ENCODE measurements at places on chromosomes 6 and 20.
A peak's percentile ranks its signal among the peaks of the same experiment; 100 is the strongest.

- no peak for DNase-seq
These were observed 259.2 kb downstream of the PRKN start for GRCh38 chr6:162468326-162468725.

- DNase-seq: no peak
These were observed 3.9 kb upstream of the TGM2 start for GRCh38 chr20:38168791-38169589.

- no peak for DNase-seq
These were observed 46.2 kb upstream of the SDHAF4 start for GRCh38 chr6:70520575-70520974.

DNA sequence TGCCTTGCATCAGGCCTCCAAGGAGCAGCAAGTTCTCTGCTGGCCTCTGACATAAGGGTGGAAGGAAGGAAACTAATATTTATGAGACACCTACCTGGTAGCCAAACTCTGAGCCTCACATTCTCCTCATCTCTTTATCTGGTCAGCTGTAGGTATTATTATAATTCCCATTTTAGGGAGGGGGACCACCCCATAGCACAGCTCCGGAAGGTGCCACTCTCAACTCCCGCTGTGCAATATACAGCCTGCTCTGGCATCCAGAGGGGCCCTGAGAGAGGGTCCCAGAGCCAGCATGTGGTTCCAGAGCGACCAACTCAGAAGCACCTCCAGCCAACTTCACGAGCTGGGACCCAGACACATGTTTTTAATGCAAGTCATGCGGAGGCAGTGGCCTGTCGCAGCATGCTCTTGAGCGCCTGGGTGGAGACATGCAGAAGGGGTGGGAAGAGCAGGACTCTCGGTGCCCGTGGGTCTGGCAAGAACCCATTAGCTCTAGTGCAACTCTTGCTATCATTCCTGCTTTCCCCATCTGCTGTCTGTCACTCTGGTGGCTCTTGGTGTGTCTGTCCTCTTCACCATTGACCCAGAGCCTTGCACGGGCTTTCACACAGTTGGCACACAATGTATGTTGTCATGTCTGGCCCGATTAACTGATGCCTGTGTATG is 15.0 kb upstream of the MYMX start:
- DNase-seq: no peak

- DNase-seq: no peak
These were observed 252.7 kb downstream of the TSHZ2 start for GRCh38 chr20:53224851-53225250.

DNA sequence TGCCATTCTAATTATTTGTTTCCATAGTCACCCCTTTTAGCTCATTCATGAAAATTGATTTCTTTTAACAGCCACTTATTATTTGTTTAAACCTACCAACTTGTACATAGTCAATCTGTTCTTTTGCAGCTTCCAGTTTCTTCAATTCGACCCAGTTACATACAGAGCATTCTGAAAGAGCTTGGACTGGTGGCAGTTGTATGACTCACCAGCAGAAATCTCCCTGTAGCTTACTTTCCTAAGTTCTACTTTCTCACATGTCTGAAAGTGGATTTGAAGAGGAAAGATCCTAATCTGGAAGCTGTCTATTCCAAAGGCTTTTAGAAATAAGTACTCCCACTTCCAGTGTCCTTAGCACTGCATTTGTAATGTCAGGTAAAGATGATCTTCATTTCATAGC is 447.9 kb downstream of the HTR1B start:
- no peak for DNase-seq

- DNase-seq: no peak
These were observed 1.3 kb upstream of the TOP1 start for GRCh38 chr20:41027366-41027765.

GRCh38 chr20:19564261-19564660 is 193.8 kb upstream of the RIN2 start:
- no peak for DNase-seq

DNA sequence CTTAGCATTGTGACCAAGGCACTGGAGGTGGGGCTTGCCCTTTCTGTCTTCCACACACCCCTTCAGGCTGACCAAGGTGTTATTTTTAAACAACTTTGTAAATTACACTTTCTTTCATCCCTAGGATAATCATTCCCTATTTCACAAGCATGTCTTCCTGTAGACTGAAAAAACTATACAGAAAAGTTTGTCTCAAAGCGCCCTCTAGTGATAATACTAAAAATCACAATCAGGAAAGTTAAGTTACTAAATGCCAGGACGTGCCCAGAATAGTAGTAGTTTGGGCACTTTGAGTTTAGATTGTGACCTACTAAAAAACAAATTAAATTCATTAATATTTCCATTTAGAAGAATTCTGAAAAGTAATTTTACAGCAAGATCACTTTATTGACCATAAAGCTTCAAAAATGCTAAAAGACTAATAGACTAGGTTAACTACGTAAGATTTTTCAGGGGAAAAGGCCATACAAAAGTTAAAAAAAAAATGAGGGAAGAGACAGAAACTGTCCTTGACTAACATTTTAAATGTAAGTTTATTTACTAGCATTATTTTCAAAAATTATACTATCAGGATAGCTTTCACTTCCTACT is 123.3 kb upstream of the DUSP22 start:
- DNase-seq: no peak

DNA sequence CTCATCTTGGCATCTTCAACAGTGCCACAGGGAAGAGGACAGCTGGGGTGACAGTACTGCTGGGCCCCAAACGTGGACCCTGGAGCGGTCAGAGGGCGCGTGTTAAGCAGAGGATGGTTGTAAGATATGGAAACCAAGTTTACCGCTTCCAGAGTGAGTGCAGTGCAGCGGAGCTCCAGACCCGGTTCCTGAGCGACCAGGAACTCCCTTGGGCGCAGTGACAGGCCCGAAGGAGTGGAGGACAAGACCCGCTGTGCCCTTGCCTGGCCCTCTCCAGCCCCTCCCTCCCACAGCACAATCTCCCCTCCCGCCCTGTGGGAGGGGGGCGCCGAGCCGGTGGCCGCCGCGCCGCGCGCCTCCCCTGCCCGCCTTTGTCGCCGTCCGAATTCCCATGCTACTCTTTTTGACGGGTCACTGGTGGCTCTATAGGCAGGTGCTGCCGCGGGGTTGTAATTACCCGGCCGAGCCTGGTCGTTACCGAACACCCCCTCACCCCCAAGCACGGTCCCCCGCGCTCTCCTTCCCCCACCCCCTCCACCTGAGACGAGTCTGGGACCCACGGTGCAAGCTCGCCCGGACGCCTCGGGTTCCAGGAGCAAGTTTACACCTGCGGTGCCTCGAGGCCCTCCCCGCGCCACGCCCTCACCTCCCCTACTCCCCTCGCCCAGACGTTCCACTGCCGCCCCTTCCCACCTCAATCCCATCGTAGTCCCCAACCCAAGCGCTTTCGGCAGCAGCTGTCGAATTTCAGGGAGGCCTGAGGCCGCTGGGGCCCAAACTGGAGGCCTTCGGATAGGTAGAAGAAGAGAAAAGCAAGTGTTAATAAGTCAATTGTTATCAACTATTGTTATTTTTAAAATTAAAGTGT is 3.9 kb downstream of the NR2E1 start:
- no peak for DNase-seq

GRCh38 chr20:3071610-3072529 is at the start of gene OXT:
TSS of gene OXT (plus strand) at chr20:3071620. CDS start at chr20:3071656, 36 bp downstream.
- no peak for DNase-seq

DNA sequence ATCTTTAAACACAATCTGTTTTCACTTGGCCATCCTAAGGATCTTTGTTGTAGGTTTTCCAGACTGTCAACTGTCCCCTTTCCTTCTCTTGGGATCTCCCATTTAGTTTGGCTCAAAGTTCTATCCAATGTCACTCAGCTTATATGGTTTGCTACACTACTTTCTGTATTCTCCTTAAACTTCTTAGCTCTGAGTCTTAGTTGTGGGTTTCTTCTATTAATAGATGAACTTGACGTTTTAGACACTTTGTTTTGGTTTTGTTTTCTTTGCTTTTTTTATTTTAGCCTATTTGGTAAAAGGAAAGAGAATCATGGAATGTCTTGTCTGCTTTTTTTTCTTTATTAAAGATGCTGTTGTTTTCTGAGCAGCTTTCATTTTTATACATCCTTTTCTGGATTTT is 11.4 kb downstream of the RMND1 start:
- DNase-seq: no peak

- DNase-seq: no peak
These were observed 444.2 kb downstream of the CDH26 start for GRCh38 chr20:60402189-60403058.

GRCh38 chr20:30602424-30602823 is 655.0 kb upstream of the DEFB115 start:
- DNase-seq: no peak

- no peak for DNase-seq
These were observed 14.8 kb upstream of the CHMP4B start for GRCh38 chr20:33796263-33796906.

- peak; percentile 70 for DNase-seq
These were observed 14.3 kb upstream of the PTCRA start for GRCh38 chr6:42901538-42901957.

DNA sequence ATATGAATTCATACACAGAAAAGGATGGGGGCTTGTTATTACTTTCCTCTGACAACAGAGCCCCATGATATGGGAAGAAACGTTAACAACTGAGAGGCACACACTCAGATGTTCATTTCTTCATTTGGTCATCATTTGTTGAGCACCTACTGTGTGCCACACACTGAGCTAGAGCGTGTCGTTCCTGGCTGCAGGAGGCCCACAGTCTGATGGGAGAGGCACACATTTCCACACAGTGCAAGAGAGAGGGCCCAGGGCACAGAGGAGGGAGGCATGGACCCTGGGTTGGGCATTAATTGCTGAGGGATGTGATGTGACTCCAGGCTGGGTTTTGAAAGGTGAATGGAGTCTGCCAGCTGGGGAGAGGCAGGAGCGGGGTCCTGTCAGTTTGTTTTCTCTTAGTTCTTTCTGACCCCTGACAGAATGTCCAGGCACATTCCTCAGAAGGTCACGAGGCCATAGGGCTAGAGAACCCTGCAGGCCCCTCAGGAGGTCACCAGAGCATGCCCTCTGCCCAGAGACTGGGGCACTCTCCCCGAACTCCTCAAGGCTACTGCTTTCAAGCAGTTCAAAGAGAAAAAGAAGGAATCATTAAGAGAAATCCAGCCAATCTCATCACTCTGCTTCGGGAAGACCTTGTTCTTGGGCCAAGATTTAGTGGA is 216.2 kb downstream of the UST start:
- DNase-seq: no peak

DNA sequence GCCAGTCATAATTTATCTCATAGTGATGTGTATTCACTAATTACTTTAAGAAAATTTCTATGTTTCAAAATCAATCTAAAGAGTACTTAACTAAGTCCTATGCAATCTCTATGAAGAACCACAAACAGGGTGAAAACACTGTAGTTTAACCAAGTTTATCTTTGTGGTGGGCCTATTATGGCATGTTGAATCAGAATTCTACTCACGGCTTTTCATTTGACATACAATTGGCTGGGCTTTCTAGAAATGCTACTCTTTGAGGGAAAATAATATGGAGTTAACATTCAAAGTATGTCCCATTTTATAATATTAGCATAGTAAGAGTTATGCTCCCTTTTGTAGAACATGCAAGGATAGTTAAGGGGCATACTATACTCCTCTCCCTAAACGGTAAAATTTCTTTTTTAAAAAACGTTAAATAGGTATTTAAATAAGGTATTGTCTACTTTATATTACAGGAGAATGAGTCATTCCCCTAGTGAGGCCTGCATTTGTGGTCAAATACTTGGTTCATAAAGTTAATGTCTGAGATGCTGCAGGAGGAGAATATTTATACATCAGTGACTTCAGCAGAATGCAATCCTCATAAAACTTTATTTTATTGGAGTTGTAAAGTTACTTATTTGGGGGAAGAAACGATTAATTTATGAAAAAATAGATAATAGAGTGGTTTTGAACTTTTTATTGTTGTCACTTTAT is 1.8 kb downstream of the MOXD1 start:
- no peak for DNase-seq

- no peak for DNase-seq
These were observed 24.6 kb downstream of the RBM38 start for GRCh38 chr20:57415771-57416170.

GRCh38 chr6:72619883-72620696 is 1.8 kb upstream of the KCNQ5 start:
- DNase-seq: no peak

DNA sequence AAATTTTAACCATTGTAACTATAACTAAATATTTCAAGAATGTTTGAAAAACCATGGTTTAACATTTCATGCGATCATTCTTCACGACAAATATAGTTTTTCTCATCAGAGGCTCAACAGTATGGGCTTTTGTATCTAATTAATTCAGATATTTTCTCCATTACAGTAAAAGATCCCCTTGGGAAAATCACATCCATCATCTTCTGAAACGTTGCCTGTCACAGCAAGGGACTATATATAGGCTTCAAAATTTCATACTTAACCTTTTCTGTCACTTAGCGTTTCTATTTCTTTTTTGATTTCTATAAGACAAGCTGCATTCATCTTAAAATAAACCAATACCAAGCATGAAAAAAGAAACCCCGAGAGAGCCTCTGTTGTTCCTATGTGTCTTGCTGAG is 710.0 kb downstream of the PRKN start:
- no peak for DNase-seq

DNA sequence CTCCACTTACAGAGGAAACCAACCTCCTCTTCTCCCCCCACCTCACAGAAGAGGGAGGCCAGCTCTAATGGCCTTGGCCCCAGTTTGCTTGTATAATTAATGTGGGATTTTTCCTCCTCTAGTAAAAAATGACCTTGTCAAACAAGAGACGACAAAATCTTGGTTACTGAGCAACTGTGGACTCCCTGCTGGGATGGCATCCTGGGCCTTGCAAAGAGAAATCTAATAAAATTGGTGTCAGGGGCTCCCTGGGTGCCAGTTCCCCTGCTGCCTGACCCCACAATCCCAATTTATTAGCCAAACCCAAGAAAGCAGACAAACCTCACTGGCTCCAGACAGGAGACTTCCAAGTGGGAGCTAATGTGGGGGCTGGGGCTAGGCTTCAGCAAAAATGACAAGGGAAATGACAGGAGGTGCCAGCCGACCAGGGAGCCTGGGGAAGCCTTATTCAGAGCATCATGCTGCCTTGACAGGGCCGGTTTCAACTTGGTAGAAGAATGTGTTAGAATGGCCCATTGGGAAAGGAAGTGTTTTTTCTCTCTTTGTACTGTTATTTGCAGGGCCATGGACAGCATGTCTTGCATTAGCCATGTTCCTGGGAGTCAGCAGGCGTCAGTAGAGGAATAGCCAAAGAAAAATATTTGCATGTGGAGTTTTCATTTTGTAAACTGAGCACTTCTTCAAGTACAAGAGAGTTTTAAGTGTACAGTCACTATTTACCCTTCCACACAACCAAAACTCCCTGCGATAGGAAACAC is 816.9 kb downstream of the DHX35 start:
- DNase-seq: no peak

GRCh38 chr20:47440857-47441773 is 60.6 kb upstream of the NCOA3 start:
- DNase-seq: no peak

DNA sequence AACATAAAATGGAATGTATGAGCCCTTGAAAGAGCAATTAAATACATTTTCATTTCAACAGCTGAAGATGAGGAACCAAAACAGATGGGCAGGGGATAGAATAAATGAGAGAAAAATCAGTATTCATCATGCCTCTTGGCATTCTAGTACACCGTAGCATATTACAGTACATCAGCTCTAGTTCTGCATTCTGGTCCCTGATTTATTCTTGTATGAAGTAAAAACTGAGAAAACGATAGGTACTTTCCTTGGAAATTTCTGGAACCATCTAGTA is 349.4 kb downstream of the ARHGAP18 start:
- no peak for DNase-seq

All from mesothelial cell of epicardium (in vitro differentiated cells).